ENCODE measurements at places on chromosomes 11 and 22.

GRCh38 chr11:24509114-24509513 is 12.3 kb downstream of the LUZP2 start:
- DNase-seq, result no peak

- no peak for DNase-seq
These were observed 638.5 kb downstream of the NTM start for GRCh38 chr11:132008872-132009271.

- DNase-seq, result no peak
These were observed 41.7 kb upstream of the BLID start for GRCh38 chr11:122157653-122158161.

- no peak for DNase-seq
These were observed 77.5 kb upstream of the VPREB1 start for GRCh38 chr22:22166941-22167713.

DNA sequence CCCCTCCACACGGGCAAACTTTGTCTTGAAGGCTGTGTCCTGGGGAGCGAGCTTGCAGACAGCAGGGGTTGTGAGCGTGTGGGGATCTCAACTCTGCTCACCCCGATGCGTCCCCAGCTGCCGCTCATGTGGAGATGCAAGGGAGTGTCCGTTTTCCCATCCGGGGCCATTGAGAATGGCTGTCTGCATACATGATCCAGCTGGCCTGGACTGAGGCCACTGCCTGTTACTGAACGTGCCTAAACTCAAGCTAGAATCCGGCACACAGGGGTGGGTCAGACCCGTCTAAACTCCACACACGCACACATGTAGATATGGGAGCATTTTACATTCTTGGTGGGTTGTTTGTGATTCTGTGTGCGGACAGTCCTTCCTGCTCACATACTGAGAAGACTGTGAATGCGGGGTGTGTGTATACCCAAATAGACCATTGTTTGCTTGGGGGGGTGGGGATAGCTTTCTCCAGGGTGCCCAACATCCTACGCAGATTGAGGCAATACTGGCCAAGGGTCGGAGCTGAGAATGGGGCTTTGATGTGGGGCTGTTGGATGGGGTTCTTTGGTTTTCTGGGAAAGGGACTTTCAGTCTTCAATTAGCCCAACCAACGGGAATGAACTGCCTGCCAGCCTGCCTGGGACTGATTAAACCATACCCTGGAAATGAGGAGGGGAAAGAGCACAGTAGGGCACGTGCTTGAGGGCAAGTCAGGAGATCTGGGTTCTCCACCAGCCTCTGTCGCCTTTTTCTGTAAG is 60.4 kb downstream of the ST3GAL4 start:
- peak; percentile 39 for DNase-seq

- no peak for DNase-seq
These were observed 23.1 kb upstream of the TP53I11 start for GRCh38 chr11:44973632-44974401.
